Nucleus accumbens (tissue), 56 donors: ENCODE measurements at places on chromosomes 2 and 18.

DNA sequence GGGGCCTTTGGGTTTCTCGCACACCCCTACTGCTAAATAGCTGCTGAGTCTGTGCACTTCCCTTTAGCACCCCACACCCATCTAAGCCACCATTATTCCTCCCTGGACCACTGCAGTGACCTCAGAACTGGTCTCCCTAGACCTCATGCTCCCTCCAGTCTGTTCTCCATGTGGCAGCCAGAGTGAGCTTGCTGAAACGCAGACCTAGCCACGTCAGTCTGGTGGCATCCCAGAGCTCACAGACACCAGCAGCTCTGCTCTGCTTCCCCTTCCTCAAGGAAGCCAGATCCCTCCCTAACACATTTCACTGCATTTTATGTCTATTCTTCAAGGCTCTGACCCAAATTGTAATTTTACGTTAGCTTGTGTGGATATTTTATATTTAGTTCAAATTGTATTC, 144.4 kb downstream of the DYSF start:
- DNase-seq: no peak

- no peak for DNase-seq
Measured at GRCh38 chr2:144356402-144356801, 163.5 kb downstream of the ZEB2 start.

DNA sequence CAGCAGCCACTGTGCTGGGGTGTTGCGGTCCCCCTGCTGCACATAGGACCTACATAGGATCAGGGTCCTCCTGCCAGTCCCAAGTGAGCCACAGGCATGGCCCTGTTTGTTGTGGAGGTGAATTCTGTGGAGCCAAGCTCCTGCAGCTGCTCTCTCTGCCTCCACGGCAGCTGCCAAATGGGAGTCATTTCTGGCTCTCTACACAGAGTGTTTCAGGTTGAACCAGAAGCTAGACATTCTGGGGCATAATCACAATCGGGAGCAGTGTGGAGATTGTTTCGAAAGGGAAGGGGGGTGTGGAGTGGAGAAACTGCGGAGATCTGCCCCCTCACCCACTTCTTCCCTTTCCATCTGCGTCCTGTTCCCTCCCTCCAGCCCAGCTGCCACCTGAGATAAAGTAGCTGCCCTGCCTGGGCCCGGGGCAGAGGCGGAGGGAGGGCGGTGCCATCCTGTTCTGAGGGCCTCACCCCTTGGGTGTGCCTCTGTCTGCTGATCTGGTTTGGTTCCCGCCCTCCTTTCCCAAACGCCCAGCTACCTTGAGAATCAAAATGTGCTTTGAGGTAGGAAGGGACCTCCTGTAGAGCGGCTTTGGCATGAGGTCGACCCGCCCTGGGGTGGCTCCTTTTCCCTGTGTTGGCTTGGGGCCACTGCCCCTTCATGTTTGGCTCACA, 139.4 kb downstream of the WDSUB1 start:
- no peak for DNase-seq

GRCh38 chr18:33706391-33706790, 128.4 kb downstream of the ASXL3 start:
- no peak for DNase-seq

GRCh38 chr2:145593991-145594614, 1074.2 kb upstream of the ZEB2 start:
- no peak for DNase-seq

DNA sequence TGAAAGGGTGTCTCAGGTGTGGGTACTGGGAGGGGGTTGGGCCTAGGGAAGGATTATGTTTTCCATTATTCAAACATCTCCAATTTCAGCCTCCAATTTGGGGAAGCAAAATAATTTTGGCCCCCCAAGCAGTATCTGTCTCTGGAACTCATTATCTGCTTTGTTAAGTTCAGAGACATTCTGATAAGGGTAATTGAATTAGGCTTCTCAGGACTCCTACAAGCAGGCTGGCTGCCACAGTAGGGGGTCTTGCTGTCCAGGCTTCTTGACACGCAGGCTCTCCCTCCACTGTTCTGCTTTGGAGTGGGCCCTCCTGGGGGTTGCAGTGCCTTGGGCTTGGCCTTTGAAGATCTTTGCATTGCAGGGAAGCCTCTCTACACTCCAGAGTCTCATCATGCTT, 108.1 kb upstream of the SIX2 start:
- no peak for DNase-seq

- DNase-seq: no peak
Measured at GRCh38 chr2:58047373-58047935, 848 bp downstream of the VRK2 start.

- no peak for DNase-seq
Measured at GRCh38 chr18:61924550-61924949, 31.7 kb upstream of the RNF152 start.

DNA sequence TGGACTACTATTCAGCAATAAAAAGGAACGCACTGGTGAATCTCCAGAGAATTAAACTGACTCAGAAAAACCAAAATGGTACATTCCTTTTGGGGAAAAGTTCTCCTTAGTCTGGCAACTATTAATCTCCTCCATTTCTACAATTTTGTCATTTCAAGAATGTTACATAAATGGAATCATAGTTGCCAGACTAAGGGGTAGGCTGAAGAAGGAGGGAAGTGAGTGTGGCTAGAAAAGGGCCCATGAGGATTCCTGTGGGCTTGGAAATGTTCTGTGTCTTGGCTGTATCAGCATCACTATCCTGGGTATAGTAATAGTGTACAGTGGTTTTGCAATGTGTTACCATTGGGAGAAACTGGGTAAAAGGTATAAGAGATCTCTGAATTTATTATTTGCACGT, 72.4 kb downstream of the ZAP70 start:
- DNase-seq: no peak

DNA sequence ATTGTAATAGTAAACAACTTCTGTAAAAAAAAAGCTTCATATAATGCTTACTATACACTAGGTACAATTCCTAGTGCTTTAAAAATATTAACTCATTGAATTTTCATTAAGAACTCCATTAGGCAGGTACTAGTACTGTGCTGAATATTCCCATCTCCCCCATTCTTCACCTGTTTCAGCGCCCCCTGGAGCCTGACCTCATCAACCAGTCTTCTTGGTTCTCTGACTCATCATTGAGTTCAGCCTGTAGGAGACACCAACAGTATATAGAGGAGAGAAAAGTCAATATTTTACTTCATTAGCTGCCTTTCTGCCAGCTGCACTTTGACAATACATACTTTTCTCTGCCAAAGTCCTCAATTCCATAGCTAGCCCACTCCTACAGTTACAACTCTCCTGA, 1009.9 kb upstream of the KLHL29 start:
- no peak for DNase-seq

DNA sequence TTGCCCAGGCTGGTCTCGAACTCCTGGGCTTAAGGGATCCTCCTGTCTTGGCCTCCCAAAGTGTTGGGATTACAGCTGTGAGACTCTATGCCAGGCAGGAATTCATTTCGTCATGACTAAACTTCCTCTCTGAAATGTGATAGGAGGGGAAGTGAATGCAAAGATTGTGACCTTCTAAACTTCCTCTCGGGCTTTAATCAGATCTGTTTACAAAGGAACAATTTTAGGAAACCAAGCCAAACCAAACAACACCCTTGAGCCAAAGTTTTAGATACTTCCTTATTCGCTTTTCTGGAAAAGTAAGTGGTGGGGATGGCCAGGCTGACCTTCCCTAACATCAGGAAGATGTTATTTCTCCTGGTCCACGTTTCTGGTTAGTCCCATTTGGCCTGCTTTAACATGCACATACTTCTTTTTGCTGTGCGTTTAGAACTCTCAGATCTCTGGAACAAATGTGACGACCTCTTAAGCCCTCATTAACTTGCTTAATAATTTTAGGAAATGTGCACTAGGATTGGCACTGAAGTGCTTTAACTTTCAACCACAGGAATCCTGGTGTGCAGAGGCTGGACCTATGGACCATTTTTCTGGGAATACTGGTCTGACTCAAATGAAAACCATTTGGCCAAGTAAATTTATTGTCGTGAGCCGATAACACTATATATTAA, 33.2 kb upstream of the YES1 start:
- DNase-seq: no peak

GRCh38 chr2:232525791-232526371, at the start of gene CHRND:
CHRND (plus strand) TSS chr2:232526160; CDS start chr2:232526216, 56 bp downstream.
- DNase-seq: no peak

- DNase-seq: no peak
Measured at GRCh38 chr2:164127971-164128527, 392.2 kb upstream of the FIGN start.

GRCh38 chr2:196384729-196385128, 213.4 kb upstream of the STK17B start:
- DNase-seq: no peak

DNA sequence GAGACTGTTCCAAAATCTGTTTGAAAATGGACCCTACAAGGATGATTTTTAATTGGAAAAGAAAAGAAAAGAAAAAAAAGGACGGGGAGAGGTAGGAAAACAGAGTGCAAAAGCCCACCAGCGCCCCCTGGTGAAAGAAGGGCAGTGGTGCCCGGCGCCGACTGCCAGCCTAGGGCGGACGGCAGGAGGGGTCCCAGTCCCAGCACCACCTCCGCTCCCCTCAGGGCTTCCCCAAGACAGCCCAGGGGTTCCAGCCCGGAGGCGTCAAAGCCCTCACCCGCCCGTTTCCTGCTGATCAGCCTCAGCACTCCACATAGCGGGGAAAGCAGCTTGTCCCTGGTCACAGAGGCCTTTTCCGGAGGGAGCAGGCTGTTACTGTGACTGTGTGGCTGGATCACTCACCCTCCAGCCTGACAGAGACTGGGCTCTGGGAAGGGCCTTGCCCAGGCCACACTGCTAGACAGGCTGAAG, 213.9 kb downstream of the TFCP2L1 start:
- DNase-seq: no peak

DNA sequence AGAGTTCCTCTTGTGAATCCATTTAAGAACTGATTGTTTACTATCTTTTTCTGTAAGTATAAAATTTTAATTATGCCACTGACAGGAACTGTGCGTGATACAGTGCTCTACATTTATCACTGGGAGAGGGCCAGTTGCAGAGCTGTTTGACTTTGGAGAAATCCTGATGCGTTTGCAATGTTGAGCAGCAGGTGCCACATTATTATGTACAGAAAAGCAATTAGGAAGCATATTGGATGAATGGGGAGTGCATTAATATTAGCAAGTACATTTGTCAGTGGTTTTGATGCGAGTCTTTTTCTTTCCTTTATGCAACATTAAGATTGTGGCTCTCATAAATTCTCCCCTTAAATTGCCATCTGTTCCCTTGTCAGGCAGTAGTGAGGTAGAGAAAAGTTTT, 302.3 kb upstream of the FANCL start:
- no peak for DNase-seq

DNA sequence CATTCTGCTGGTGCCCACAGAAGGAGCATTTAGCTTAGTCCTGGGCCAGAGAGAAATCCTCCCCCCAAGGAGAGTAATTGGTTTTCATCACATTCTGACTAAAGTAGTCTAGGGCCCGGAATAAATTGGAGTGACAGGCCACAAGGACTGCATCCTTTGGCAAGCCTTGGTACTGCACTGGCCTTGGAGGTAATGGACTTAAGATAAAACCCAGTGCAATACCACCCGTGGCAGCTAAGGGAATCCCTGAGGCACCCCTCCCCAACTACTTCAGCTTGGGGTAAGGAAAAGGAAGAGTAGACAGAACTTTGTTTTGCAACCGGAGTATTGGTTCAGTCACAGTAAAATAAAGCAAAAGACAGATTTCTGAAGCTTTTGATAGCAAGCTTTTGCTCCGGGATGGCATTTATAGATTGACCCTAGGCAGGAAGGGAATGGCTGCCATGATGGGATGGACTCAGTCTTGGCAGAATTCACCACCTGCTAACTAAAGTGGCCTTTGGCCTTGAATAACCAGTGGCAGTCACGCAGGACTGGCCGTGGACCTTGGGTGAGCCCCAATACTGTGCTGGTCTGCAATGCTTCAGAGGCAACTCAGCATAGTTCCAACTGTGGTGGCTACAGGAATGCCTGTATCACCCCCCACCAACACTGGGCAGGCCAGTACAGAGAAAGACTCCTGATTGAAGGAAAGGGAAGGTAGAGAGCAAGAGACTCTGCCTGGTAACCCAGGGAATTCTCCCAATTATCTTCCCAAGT, 14.1 kb downstream of the ORC4 start:
- DNase-seq: no peak

DNA sequence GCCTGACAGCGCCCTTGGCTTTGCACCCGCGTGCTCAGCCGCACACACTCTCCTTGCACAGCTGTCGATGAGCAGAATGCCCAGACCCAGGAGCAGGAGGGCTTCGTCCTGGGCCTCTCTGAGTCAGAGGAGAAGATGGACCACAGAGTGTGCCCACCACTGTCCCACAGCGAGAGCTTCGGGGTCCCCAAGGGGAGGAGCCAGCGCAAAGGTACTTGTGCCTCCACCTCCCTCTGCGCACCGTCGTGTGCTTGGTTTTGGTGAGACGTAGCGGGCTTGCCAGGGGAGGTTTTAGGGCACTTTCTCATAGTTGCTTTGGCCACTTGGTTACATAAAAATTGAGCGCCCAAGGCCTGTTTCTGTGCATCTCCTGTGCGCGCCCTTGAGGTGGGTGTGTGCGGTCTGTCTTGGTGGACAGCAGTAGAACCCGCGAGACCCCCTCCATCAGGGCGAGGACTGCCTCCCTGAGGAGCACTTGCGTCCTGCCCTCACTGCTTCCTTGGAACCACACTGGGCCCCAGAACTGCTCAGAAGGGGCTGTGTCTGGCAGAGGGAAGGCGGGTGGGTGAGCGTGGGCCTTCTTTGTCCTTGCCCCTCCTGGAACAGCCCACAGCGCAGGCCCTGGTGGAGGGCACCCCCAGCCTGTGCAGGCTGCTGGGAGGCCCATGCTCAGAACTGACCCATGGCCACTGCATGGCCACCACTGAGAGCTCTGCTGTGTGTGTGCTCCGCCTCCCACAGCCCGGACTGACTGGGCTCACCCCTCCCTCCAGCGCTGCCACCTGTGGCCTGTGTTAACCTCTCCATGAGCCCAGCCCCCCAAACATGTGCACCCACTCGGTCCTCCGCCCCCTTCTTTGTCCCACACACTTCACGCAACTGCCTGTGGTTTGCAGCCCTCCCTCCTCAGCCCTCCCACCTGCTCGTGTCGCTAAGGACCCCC, 95.9 kb downstream of the DGKD start:
- DNase-seq: no peak

- DNase-seq: no peak
Measured at GRCh38 chr2:46845542-46846486, 69.8 kb downstream of the MCFD2 start.

DNA sequence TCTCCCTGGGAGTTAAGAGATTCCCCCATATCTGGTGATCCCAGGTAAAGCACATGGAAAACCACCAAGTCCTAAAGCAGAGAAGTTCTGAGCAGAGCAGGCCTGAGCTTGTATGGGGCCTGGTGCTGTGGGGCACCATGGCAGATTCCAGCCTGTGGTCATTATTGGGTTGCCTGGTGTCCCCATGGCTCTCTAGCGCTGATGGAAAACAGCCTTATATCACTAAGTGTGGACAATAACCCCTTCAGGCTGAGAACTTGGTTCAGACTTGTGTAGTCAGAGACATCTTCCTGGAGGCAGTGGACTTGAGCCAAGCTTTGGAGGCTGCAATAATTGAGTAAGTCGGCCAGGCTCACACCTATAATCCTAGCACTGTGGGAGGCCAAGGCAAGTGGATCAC, 96.8 kb downstream of the MCFD2 start:
- DNase-seq: no peak
